ENCODE measurements at places on chromosomes 13 and 19. TPM values are rescaled to one million over a fixed set of nuclear protein-coding genes. Genes with fewer than 3 reads are reported as not detected.

The PIBF1 gene
- total RNA-seq, result 24.8 TPM

The TMEM59L gene
- total RNA-seq, result 0.65 TPM

The TPT1 gene
- total RNA-seq, result 3,733 TPM

The PABPC3 gene
- total RNA-seq, result 0.39 TPM

The SSC5D gene
- total RNA-seq, result 23.4 TPM

The ZNF14 gene
- 7.8 TPM for total RNA-seq

The ATP8B3 gene
- 3.8 TPM for total RNA-seq

The CYP4F12 gene
- total RNA-seq, result not detected
